ENCODE measurements at places on chromosomes 11 and 22. TPM values are rescaled to one million over a fixed set of nuclear protein-coding genes. Genes with fewer than 3 reads are reported as not detected.

The SLCO2B1 gene
- total RNA-seq = 15.6 TPM

The ARSA gene
- total RNA-seq = 49.5 TPM

The OR5T2 gene
- total RNA-seq = not detected

DNA sequence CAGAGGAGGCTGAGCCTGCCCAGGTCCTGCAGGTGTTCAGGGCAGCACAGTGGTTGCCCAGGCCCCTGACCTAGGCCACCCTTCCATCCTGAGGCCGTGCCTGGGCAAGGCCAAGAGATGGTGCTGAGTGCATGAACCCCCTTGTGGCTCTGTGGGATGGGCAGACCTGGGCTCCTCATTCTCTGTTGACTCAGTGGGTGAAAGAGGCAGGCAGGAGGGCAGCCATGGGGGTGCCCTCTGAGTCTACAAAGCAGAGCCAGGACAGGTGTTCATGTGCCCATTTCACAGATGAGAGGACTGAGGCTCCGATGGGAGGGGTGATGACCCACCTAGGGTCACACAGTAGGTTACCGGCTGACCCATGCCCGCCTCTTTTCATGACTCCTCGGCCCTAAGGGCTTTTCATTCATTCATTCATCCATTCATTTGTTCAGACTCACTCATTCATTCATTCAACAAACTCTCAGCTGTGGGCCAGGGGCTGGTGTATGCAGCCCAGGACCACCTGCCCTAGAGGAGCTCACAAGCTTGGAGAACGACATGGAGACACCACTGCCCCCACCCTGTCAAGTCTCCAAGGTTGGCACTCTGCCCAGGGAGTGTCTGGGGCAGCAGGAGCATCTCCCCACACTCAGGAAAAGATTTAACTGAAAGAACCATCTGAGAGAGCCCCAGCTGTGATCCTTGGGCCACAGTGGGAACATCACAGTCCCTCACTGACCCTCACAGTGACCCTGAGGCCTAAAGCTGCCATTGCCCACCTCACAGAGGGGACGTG, 40.5 kb downstream of the IGLL5 start:
- DNase-seq = no peak

The CTSC gene
- 493 TPM for total RNA-seq

- no peak for DNase-seq
These were observed 226.1 kb upstream of the FAT3 start for GRCh38 chr11:91998481-91998880.

GRCh38 chr11:117423046-117423575, 95.5 kb downstream of the CEP164 start:
- no peak for DNase-seq
